Hematopoietic multipotent progenitor cell (in vitro differentiated cells): ENCODE measurements at places on chromosomes 5 and 9.
A peak's percentile ranks its signal among the peaks of the same experiment; 100 is the strongest.

DNA sequence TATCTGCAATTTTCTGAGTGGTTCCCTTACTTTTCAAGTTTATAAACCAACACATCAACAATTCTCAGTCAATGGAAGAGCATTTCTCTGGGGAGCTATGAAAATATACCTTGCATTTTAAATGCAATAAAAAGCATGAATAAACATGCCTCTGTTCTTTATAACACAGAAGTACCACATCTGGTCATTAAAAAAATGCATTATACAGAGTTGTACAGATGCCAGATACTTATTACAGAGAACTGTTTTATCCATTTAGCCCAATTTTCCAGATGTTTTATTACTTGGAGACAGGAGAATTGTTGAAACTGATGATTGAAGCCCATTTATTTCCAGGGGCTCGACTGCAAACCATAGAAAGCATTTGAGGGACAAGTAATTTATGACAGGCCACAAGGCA is 19.2 kb upstream of the HEXB start:
- no peak for DNase-seq

- no peak for DNase-seq
Measured at GRCh38 chr5:54743581-54743980, 226.0 kb downstream of the SNX18 start.

- DNase-seq = peak; percentile 35
Measured at GRCh38 chr5:116137544-116138378, 52.9 kb downstream of the COMMD10 start.

DNA sequence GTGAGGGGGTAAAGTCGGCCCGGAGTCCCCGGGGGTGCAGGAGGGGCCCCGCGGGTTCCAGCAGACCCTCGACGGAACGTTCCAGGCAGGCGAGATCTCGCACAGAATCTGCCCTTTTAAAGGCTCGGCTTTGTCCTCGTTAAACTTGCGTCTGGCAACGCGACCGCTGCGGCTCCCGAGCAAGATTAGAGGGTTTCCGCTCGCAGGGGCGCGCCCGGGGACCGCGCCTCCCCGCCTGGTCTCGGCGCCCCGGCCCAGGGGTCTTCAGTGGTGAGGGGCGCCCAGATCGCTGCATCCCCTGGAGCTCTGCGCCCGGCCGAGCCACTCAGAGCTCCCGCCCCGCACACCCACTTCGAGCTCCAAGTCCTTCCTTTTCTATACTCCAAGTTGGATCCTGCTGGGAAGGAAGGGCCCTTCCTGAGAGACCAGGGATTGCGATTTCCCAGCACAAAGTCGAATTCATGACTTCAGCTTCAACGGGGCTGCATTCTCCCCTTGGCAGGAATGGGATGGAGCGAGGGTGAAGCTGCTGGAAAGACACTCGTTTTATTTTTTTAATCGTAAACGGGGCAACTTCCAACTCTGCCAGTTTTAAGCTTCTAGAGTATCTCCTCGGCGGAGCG is 11.3 kb downstream of the PROP1 start:
- DNase-seq = no peak

DNA sequence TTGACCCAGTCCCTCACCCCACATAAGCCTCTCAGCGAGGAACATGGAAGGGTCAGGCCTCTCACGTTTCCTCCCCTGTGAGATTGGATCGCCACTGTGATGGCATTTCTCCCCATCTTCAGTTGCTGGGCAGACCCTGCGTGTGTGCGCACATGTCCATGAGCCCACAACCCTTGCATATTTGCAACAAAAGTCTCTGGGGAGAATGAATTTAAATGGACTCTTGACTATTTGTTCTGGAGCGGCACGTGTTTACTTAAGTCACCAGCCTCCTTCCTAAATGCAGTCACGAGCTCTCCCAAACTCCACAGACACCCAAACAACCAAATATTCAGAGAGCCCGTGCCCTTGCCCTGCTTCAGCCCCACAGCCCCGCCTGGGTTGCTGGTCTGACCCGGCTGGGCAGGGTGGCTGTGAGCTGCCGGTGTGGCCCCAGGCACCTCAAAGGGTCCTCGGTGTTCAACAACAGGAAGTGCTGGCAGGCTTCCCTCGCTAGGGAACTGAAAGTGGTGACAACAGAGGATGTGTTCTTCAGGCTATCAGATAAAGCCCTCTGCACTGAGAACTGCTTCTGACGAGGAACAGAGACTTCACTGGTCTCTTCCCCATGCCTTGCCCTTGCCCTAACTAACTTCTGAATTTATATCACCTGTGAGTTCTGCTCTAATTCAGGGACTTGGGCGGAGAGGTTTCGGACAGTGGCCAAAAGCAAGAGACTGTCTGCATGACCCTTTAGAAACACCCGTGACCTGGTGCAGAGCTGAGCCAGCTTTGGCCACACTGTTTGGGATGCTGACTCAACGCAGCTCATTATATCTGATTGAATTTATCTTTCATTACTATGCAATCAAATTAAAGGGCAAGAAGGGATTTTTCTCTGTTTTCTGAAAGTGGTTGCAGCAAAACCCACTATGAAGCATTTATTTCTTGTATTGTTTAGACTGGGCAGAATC is 19.2 kb upstream of the CD180 start:
- peak; percentile 39 for DNase-seq

GRCh38 chr5:55551358-55551757 is 16.6 kb upstream of the PLPP1 start:
- DNase-seq = no peak

DNA sequence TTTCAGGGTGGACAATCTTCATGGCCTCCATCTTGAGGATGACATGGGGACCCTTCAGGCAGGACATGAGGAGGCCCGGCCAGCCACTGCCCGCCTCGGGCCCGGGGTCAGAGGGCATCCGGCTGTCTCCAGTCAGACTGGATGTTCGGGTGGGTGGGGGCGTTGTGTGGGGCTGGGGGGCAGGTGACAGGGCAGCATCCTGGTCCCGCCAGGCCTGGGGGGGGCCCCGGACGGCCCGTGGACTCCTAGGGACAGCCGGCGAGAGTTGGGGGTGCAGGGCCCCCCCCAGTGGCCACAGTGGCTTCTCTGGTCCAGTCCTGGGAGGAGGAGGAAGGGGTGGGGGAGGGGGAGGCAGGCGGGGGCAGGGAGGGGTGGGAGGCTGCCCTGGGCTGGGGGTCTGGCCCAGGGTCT is 940 bp downstream of the RNF208 start:
- DNase-seq = no peak

- DNase-seq = no peak
Measured at GRCh38 chr5:33073881-33074327, 362.8 kb downstream of the NPR3 start.

- DNase-seq = no peak
Measured at GRCh38 chr5:57724836-57725235, 242.2 kb upstream of the ACTBL2 start.

DNA sequence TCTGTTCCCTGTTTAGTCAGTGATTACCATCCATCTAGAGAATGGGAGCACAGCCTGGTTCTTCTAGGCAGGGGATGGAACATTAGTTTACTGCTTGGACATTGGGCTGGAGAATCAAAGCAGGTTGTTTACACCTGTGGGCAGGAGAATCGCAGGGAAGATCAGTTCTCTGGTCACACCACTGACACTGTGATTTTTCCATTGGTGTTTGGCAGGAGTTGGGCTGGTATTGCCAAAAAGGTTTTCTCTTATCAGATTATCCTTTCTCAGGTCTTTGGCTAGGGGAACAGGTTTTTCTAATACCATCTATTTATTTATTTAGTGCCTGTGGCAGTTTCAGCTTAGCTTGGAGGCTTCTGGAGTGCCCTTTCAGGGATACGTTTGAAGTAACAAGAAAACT is 219.3 kb upstream of the GRIN3A start:
- DNase-seq = no peak

DNA sequence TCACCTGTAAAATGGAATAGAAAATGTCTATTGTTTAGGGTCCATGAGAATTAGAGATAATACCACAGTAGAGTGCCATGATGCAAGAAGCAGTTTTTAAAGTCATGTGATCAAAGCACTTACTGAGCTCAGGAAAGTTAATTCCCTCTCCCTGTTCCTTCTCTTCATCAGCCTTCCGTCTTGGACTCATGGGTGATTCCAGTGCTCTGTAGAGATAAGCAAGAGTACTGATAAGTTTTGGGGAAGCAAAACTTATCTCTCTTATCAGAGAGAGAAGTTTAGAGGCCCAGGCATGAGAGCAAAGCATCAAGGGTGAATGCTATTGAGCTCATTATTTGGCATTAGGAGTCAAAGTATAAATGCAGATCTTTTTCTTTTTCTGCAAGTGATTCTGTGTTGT is 410.1 kb downstream of the AGTPBP1 start:
- no peak for DNase-seq

- no peak for DNase-seq
Measured at GRCh38 chr5:94429566-94429965, 188.8 kb downstream of the KIAA0825 start.

DNA sequence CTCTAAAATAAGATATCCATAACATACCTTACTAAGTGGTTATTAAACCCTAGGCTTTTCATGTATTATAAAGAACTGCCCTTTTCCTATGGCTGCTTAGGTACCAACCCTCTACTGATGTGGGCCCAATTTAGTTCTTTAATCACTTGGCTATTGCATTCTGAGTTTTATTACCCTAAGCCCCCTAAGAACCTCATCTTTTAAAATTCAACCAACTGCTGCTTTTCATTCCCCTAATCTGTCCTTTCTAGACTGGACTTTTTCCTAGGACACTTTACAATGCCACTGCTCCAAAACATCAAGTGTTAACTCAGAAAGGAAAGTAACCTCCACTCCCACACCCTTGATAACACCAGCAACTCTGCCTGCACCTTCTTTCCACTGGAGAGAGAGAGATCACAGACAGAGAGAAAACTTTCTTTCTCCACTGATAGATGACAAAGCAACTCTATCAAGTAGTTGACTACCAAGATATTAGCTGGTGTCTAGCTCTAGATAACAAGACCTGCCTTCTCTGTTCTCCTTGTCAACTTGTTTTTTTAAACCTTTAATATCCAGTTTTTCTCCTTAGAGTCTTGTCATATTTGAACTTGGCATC is 27.3 kb downstream of the ELL2 start:
- DNase-seq = no peak

DNA sequence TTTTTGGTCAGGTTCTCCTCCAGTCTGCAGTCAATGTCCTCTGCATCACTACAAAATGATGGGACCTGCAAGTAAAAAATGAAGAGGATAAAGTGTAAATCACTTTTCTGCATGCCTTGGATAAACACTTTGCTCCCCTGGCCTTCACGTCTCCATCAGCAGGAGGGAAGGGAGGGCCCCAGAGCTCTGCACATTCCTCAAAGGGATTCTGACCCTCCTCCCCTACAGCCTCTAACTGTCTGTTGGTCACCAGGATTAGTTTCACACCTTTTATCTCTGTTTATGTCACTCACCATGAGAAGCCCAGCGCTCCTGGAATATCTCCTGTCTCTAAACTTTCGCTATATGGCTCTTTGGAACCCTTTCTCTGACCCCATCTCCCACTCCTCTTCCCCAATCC is 103.3 kb downstream of the SVEP1 start:
- no peak for DNase-seq

GRCh38 chr5:32779754-32780415 is 68.8 kb downstream of the NPR3 start:
- DNase-seq = no peak

- DNase-seq = peak; percentile 53
Measured at GRCh38 chr9:113581865-113582697, 118.6 kb downstream of the RGS3 start.

GRCh38 chr5:122908108-122908507 is 62.7 kb downstream of the SNX24 start:
- DNase-seq = no peak

DNA sequence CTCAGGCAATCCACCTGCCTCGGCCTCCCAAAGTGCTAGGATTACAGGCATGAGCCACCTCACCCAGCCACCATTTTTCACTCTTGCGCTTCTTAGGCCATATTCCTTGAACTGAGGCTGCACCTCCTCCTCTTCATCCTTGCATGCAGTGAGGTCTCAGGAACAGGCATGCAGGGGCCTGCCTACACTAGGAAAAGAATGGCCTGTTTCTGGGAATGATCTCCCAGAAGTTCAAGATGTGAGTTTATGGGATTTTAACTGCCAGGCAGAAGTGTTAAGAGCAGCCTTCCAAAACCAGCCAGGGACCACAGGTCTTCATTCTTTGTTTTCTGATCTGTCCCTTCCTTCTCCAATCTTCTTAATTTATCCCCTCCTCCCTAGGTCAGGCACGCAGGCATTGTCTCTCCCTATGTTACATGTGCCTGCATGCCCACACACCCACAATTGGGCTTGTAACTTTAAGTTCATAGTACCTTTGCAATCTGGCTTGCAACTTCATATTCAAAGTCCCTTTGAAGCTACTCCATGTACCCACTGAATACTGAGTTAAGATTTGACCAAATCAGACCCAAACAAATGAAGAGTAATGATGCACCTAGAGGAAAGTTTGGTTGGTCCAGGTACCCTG is 10.5 kb upstream of the HSPA4 start:
- no peak for DNase-seq

- DNase-seq = peak; percentile 23
Measured at GRCh38 chr9:123174887-123175518, 93.4 kb downstream of the STRBP start.

DNA sequence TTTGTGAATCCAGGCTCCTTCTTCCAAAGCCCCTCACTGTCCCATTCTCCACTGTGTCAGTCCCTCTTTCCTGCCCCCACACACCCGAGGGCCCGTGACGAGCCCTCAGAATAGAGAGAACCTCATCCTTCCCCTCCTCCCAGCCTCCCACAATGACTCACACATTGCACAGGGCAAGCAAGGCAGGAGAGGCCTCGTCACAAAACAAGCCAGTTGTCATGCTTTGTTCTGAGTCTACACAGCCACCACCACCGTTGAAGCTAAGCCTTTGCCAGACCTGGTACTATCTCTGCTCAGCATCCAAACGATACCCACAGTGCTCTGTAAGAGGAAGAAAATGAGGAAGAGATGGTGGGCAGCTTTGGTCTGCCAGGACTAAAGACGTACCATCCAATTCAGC is 142.2 kb upstream of the ZNF366 start:
- no peak for DNase-seq

GRCh38 chr9:21746550-21746949 is 55.9 kb upstream of the MTAP start:
- DNase-seq = no peak

GRCh38 chr5:149360272-149360671 is 2.4 kb downstream of the PCYOX1L start:
- no peak for DNase-seq
